Left lobe of liver (tissue), 2 donors: ENCODE measurements at places on chromosomes 1 and 21. TPM values are rescaled to one million over a fixed set of nuclear protein-coding genes. Genes with fewer than 3 reads are reported as not detected.

Gene KCNT2
- total RNA-seq: 4.1 TPM

Gene PPIAL4G
- total RNA-seq: not detected

Gene SLAMF1
- total RNA-seq: 0.25 TPM

Gene SPRR5
- total RNA-seq: not detected

Gene SH3BGR
- 5.8 TPM for total RNA-seq

Gene TCEA3
- 70.9 TPM for total RNA-seq

Gene FCRL1
- total RNA-seq: not detected

Gene CNR2
- not detected for total RNA-seq

Gene AUNIP
- not detected for total RNA-seq

Gene TTC39A
- 2.7 TPM for total RNA-seq

Gene UBL4B
- total RNA-seq: not detected

Gene CRYBG2
- total RNA-seq: 0.18 TPM

Gene GNG4
- total RNA-seq: not detected

Gene TRAPPC10
- 21.2 TPM for total RNA-seq

Gene SYT6
- total RNA-seq: 0.08 TPM

Gene FBLIM1
- total RNA-seq: 6.2 TPM

Gene SLFNL1
- total RNA-seq: not detected

Gene RAP1GAP
- 10.8 TPM for total RNA-seq
